ENCODE measurements at places on chromosomes 16 and 17.

DNA sequence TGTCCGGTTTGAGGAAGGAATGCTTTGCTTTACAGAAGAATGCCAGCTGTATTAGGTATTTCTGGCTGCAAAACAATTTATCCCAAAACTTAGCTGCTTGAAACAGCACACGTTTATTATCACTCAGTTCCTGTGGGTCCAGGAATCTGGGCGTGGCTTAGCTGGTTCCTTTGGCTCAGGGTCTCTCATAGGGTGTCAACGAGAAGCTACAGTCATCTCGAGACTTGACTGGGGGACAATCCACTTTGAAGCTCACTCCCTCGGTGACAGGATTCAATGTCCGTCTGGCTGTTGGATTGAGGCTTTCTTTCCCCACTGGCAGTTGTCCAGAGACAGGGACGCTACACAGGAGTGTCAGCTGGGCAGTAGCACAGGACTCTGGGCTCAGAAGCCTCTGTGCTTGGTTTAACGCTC lies 9.6 kb upstream of the RHBDF2 start:
- no peak for DNase-seq

DNA sequence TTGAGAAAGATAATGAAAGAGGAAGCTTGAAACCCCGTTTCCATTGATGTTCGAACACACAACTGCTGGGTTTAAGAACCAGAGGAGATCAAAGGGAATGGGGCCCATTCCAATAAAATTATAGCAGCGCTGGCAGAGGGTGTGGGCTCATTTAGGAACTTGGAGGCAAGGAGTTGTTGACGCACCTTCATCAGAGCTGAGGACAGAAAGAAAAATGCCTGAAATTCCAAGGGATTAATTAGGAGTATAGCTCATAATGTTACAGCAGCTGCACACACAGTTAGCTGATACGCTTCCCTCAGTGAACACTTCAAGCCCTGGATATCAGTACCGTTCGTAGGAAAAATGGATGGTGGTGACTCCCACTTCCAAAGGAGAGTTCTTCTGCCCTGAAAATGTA lies 127.2 kb downstream of the AXIN2 start:
- no peak for DNase-seq

DNA sequence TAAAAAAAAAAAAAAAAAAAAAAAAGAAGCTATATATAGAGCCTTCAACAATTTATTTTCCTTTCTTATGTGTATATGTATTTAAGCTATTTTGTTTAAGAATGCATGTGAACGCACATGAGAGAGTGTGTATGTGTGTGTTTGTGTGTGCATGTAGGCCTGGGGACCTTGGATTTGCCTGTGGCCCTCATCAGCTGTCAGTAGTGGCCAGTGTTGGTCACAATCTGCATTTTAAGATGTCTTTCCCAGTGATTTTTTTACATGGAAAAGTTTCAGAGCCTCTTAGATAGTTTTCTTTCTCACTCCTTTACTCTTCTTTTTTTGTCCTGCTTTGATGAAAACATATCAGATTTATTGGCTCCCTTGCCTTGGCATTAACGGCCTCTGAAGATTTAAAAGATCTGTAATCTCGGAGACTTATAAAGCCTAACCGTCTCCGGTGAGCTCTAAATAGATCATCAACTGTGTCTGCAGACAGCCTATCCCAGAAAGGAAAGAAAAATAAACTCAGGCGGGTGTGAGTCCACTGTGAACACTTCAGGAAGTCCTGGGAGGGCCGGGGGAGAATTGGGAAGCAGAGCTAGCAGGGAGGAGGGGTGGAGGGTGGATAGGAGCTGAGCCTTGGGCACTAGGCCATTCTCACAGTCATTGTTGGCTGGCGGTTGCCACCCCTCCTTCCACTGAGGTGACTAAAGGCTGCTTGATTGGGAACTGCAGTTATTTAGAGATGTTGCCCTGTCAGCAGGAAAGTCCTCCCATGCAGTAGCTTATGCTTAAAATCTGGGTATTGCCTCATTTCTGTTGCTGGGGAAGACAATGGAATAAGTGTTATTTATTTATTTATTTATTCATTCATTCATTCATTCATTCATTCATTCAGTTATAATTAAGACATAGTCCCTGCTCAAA lies 86.8 kb downstream of the WWP2 start:
- no peak for DNase-seq

- no peak for DNase-seq
Observed at GRCh38 chr17:15468126-15468525, 705 bp upstream of the CDRT4 start.

Measured in activated CD4-positive, alpha-beta T cell treated with anti-CD3 and anti-CD28 coated beads, Interleukin-2, amount 10 ng/mL, durations not matched to agents 7 days and 5 days (primary cell).